Upper lobe of right lung (tissue), 1 donor: ENCODE measurements at places on chromosomes 11 and 22. TPM values are rescaled to one million over a fixed set of nuclear protein-coding genes. Genes with fewer than 3 reads are reported as not detected.

C11orf16 gene
- total RNA-seq: not detected

CDC42EP2 gene
- 27.5 TPM for total RNA-seq

TMEM45B gene
- 16.4 TPM for total RNA-seq

PDGFB gene
- total RNA-seq: 29.8 TPM

NPTXR gene
- 6.3 TPM for total RNA-seq

IGF2 gene
- 8.8 TPM for total RNA-seq

MRGPRX4 gene
- not detected for total RNA-seq

LMO1 gene
- total RNA-seq: not detected

PACSIN3 gene
- 36.9 TPM for total RNA-seq
